ENCODE measurements at places on chromosomes 3 and 15.

- no peak for DNase-seq
These were observed 51.5 kb downstream of the CMTM6 start for GRCh38 chr3:32450992-32451659.

- DNase-seq = no peak
These were observed 580 bp upstream of the FXR1 start for GRCh38 chr3:180911876-180912303.

GRCh38 chr15:44385344-44385942 is 42.0 kb upstream of the CTDSPL2 start:
- DNase-seq = no peak

- DNase-seq = peak; percentile 52
These were observed 82.9 kb downstream of the ST6GAL1 start for GRCh38 chr3:187013159-187013716.

- DNase-seq = no peak
These were observed 225.5 kb upstream of the CHRM5 start for GRCh38 chr15:33742800-33743199.

- DNase-seq = no peak
These were observed 61.2 kb downstream of the PAK2 start for GRCh38 chr3:196800742-196801434.

GRCh38 chr15:89412905-89413411 is 78.3 kb upstream of the POLG start:
- DNase-seq = no peak

DNA sequence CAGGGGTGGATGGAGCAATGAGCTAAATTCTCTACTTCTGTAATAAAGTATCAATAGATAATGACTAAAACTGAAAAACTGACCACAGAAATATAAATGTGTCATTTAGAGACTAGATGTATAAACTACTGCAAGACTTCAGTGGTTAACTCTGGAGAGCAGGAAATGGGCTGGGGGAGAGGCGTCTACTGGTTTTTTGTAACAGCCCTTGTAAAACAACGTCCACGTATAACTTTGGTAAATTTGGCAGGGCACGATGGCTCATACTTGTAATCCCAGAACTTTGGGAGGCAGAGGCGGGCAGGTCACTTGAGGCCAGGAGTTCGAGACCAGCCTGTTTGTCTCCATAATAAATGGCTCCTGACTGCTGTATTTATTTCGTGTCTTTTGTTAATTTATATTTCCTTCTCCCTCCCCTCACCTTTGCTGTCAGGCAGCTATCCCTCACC is 12.5 kb downstream of the RAB27A start:
- peak; percentile 24 for DNase-seq

GRCh38 chr3:149839896-149840295 is 26.9 kb downstream of the RNF13 start:
- no peak for DNase-seq

DNA sequence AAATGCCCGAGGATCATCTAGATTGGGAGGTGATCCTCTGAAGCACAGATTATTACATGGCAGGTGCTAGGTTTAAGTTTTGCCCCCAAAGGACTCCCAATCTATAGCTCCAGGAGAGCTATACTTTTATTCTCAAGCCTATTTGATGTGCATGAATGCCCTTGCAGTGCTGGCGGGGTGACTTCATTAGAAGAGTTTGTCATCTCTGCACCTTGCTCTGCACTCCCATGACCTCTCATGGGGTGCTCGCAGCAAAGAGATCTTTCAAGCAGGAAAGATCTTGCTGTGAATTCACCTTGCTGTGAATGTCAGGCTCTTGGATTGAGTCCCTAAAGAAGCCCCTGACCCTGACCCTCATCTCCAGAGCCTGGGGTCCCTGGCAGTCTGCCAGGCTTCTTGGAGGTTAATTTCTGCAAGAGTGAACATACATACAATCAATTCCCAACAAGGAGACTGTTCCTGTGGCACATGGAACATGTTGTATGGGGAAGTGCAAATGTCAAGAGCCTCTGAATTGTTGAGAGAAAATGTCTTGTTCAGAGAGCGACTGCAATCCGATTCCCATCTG is 45.9 kb downstream of the FAM43A start:
- DNase-seq = no peak
